ENCODE measurements at places on chromosomes 4 and X. TPM values are rescaled to one million over a fixed set of nuclear protein-coding genes. Genes with fewer than 3 reads are reported as not detected.

Gene NXF2B
- not detected for total RNA-seq

Gene ALB
- not detected for total RNA-seq

Gene ACSL4
- total RNA-seq, result 36.0 TPM

Gene BDH2
- 15.7 TPM for total RNA-seq

Gene TSPAN6
- total RNA-seq, result 2.3 TPM

Gene LNX1
- total RNA-seq, result 4.8 TPM

Gene MAGEB17
- not detected for total RNA-seq

Gene NLGN4X
- total RNA-seq, result 0.26 TPM

Gene GLUD2
- total RNA-seq, result 0.54 TPM

DNA sequence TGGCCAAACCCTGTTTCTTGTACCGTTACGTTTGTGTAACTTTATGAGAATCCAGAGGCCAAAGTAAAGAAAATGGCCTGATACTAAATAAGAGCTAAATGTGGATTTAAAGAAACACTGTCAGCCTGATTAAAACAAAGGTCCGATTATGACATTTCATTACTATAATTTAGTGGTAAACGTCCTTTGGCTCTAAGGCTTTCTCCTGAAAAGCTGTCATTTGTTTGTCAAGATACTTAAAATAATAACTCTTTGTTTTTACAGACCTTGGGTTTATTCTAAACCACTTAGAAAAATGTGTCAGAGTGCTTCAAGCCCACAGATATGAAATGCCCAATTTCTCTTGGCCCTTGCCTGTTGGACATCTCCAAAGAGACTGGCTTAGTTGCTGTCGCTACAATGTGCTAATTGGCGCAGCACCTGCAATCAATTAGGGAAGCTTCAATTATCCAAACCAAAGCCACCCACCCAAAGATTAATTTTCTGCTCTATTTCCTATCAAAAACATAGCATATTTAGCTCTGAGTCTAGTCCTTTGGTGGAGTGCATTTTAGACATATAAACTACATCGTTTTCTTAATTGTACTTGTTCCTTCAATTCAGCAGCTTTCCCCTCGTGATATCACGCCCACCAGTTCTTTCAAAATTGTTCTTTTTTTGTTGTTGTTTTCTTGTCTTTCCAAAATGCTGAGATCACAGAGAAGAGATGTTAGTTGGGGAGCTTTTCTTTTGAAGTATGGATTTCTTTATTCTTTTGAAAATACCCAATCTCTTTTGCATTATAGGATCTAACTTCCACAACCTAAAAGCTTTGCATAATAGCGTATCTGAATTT, 13.6 kb downstream of the SMIM20 start:
- peak overlapping the region; percentile 66 for H3K27ac ChIP-seq
- no peaks in the 10 kb centered on the region for H3K27me3 ChIP-seq
- peak overlapping the region; percentile 11 for H3K4me3 ChIP-seq

DNA sequence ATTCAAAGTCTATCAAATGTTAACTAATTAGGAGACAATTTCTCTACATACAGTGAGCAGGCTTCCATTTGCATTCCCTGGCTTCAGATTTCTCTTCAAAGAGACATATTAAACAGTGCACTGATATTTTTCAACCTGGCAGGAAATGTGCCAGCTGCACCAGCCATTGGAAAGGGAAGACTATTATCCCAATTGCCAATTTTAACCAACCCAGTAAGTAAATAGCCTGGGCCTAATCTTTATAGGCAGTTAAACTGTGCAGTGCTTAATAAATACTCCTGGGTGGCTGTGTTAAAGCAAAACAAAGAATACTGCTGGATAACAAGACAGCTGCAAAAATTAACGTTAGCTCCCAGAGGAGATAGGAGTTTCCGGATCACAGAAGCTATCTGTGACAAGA, 111.9 kb upstream of the GALNT7 start:
- no peaks in the 10 kb centered on the region for H3K36me3 ChIP-seq
- DNase-seq, result no peak
- no peaks in the 10 kb centered on the region for H3K27me3 ChIP-seq
- H3K4me1 ChIP-seq, result no peaks in the 10 kb centered on the region
- H3K27ac ChIP-seq, result no peak overlapping the region

DNA sequence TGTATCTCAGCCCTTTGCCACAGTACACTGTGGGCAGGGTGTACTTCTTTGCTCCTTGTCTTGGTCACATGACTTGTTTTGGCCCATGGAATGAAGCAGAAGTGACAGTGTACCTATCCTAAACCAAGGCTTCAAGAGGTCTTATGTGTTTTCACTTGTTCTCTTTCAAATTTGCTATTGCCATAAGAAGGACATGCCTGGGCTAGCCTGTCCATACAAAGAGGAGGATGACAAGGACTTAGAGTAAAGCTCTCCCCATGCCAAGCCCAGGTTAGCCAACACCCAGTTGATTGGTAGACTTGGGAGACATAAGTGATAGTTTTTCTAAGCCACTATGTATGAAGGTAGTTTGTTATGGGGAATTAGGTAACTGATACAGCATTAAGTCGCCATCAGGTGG, 141.1 kb upstream of the MID1 start:
- H3K36me3 ChIP-seq, result no peaks in the 10 kb centered on the region
- no peaks in the 10 kb centered on the region for H3K4me1 ChIP-seq

- no peaks in the 10 kb centered on the region for H3K27me3 ChIP-seq
- H3K27ac ChIP-seq, result no peak overlapping the region
- no peaks in the 10 kb centered on the region for H3K4me1 ChIP-seq
- H3K36me3 ChIP-seq, result no peaks in the 10 kb centered on the region
- peak overlapping the region; percentile 20 for H3K4me3 ChIP-seq
Measured at GRCh38 chrX:77788050-77788449, 2.0 kb upstream of the ATRX start.

DNA sequence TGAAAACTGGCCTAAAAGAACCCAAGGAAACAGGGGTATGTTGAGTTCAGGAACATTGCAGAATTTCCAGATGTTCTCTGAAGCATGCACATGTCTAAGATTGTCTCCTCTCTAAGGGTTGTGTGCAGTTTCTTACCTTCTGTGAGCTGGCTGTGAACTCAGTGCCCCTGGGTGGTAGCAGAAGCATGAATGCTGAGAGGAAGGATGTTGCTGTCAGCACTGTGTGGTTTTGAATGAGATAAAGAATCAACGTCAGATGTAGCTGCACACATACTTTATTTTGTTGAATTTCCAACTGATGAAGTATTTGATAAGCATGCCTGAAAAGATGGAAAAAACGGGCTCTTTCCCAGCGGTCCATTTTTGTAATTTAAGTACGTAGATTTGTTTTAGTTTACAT, 23.8 kb upstream of the CD38 start:
- H3K27me3 ChIP-seq, result no peaks in the 10 kb centered on the region
- DNase-seq, result no peak
- H3K4me3 ChIP-seq, result no peak overlapping the region
- H3K4me1 ChIP-seq, result no peaks in the 10 kb centered on the region
- H3K27ac ChIP-seq, result no peak overlapping the region

- H3K36me3 ChIP-seq, result peaks cover 3% of the 10 kb centered on the region
- DNase-seq, result no peak
- H3K27me3 ChIP-seq, result no peaks in the 10 kb centered on the region
- peaks cover 19% of the 10 kb centered on the region for H3K4me1 ChIP-seq
Measured at GRCh38 chr4:107900508-107900907, 30.8 kb upstream of the CYP2U1 start.

DNA sequence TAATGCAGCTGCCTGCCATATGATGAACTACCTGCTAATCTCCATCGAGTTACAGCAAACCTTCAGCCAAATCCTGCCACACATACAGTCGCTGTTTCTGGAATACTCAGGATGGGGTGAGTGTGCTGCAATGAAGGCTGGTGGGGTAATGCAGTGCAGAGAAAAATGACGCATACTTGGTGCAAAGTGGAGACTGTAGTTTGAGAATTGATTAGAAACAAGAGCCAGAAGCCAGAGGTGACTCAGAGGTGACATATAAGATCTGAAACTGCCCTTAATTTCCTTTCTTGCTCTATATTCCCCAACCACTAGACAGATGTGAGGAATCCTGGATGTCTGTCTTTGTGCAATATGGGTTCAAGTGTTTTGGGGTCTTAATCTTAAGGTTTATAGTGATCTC, 22.0 kb downstream of the C4orf54 start:
- DNase-seq, result no peak
- H3K36me3 ChIP-seq, result peaks cover 4% of the 10 kb centered on the region
- H3K4me1 ChIP-seq, result peaks cover 42% of the 10 kb centered on the region
- H3K4me3 ChIP-seq, result no peak overlapping the region
- H3K27me3 ChIP-seq, result no peaks in the 10 kb centered on the region
